Right lung (tissue), 10 donors: ENCODE measurements at places on chromosomes 11 and 22. TPM values are rescaled to one million over a fixed set of nuclear protein-coding genes. Genes with fewer than 3 reads are reported as not detected.

GRCh38 chr22:18120857-18121256 lies 10.2 kb downstream of the TUBA8 start:
- DNase-seq: no peak

DNA sequence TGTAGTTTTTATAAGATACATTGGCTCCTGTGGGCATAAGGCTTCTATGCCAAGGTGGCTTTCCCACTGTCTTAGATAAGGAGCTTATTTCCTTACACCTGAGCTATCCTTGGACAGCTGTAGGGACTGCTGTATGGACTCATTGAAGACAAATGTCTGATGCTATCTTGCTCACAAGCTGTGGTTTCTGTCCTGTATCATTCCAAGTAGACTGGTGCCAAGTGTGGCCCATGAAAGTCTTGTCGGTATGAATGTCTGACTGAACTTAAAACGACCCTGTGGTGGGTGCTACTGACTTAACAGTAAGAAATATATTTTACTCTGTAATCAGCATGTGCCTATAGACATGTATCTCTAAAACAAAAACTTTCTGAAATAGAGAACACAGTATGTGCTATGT lies 45.0 kb downstream of the LARGE2 start:
- DNase-seq: no peak

GRCh38 chr11:123132881-123133280 lies 62.2 kb downstream of the CLMP start:
- DNase-seq: no peak

GRCh38 chr22:47295982-47296381 lies 533.5 kb downstream of the TBC1D22A start:
- DNase-seq: no peak

DNA sequence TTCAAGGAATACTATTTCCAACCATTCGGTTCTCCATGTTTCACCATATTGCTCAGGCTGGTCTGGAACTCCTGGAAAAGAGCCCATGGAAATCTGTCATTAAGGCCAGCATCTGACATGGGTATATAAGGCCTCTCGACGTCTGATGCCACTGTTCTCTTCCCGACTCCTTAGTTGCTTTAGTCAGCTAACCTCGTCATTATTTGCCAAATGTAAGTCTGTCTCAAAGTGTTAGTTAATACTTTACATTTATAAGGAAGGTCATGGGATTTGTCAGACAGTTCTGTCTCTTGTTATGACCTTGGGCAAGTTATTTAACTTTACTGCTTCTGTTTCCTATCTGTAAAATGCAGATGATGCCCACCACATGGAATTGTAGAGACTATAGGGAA lies 1.6 kb downstream of the MRPL48 start:
- DNase-seq: no peak

GRCh38 chr11:2072551-2073261 lies 66.5 kb downstream of the IGF2 start:
- DNase-seq: no peak

APOBEC3C gene
- polyA plus RNA-seq: 22.3 TPM

MRGPRE gene
- polyA plus RNA-seq: 0.17 TPM

SCGB2A2 gene
- polyA plus RNA-seq: not detected

MMP3 gene
- polyA plus RNA-seq: not detected

C11orf52 gene
- 7.0 TPM for polyA plus RNA-seq
